ENCODE measurements at places on chromosomes 7 and 10.
A peak's percentile ranks its signal among the peaks of the same experiment; 100 is the strongest.

DNA sequence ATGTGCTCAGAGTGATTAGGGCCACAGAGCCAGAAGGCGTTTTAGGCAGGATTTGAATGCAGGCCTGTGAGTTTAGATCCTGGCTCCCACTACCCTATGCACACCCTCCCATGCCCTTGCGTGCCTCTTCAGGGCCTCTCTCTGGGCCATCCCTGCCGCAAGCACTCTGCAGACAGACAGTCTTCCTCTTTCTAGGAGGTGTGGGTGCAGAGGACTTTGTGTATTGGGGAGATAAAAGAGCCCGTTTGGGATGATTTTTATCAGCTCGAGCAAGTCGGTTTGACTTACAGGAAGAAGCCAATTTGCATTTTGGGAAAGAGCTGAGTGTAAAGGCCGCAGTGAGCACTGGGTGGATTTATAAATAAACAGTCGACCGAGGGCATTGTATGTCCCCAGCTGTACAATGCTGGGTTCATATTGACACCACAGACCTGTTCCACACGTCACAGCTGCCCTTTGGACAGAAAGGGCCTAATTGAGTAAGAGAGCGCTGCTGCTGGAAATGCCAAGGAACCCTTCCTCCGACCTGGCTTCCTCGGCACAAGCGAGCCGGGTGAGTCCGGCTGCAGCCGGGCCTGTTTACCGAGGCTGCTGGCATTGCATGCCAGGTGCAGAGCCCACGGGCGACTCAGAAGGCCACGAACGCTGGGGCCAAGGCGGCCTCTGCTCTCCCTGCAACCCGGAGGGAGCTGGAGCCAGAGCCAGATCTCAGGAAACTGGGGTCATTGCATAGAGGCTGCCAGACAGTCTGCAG, 25.1 kb downstream of the ZMIZ1 start:
- no peak for DNase-seq

GRCh38 chr7:158997110-158997453, 140.7 kb downstream of the DYNC2I1 start:
- no peak for DNase-seq

DNA sequence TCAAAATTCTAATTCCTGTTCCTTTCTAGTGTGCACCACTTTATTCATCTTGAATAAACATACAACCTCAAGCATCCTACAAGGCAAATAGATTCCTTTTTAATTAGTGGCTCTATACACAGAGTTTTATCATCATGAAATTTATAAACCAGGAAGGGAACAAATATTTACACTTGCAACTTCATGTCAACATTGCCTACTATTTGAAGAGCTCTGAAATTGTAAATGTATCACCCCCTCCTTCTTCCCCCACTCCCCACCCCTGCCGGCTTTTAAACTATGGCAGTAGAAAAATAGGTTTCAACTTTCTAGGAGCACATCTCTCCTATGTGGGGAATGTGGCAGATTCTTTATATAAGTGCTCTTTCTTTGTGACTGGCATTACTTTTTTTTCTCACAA, 49.6 kb downstream of the KAT6B start:
- DNase-seq: no peak

GRCh38 chr7:106905734-106906133, 40.7 kb downstream of the PIK3CG start:
- DNase-seq: no peak

GRCh38 chr7:72438491-72438890, 26.4 kb upstream of the CALN1 start:
- DNase-seq: no peak

GRCh38 chr10:124350806-124351205, 67.9 kb downstream of the OAT start:
- no peak for DNase-seq

DNA sequence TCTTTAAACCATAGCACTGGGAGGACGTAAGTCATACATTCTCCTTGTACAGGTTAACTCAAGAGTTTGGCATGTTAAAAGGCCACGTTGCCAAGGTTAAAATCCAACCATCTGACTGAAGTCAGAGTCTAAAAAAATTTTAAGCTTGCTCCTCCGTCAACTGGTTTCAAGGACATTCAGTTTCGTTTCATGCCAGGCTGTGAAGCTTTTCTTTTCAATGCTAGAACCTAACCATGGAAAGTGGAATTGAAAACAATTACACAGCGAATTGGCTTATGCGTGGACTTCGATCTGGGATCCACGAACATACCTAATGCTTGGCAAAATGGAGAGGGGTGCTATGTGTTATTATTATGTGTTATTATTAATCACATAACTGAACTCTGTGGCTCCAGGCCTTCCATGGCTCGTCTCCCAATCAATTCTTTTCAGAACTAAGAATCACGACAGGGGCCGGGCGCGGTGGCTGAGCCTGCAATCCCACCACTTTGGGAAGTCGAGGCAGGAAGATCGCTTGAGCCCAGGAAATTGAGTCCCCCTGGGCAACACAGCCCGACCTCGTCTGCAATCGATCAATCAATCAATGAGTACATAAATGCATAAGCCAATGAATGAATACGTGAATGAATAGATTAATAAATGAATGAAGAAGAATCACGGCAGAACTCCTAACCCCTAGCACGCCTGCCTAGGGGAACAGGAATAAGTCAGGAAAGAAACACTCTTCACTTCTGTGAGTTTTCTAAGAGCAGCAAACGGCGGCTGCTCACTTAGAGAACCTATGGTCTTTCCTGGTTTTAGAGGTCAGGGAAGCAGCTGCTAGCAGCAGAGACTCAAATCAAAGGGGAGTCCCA, 733 bp upstream of the ARL5B start:
- no peak for DNase-seq

- DNase-seq: peak; percentile 61
Measured at GRCh38 chr10:95133016-95133752, 60.9 kb upstream of the ACSM6 start.

DNA sequence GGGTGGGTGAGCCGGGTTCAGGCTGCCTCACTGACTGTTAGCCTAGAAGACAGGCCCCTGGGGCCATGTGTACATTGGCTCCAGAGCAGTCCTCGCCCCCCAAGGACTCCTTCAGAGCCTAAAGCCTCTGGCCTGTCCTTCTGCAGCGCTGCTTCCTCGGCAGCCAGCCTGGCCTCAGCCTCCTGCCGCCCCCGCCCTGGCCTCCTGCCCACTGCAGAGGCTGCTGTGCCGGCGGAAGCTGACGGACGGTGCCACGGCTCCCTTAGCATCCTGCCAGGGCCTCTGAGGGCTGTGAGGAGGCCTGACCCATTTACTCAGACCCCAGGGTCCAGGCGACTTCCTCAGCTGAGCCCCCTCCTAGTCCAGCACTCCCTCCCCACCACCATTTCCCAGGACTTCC, 4.9 kb downstream of the SRRM3 start:
- no peak for DNase-seq

- DNase-seq: no peak
Measured at GRCh38 chr10:117096599-117097201, 41.4 kb downstream of the VAX1 start.

DNA sequence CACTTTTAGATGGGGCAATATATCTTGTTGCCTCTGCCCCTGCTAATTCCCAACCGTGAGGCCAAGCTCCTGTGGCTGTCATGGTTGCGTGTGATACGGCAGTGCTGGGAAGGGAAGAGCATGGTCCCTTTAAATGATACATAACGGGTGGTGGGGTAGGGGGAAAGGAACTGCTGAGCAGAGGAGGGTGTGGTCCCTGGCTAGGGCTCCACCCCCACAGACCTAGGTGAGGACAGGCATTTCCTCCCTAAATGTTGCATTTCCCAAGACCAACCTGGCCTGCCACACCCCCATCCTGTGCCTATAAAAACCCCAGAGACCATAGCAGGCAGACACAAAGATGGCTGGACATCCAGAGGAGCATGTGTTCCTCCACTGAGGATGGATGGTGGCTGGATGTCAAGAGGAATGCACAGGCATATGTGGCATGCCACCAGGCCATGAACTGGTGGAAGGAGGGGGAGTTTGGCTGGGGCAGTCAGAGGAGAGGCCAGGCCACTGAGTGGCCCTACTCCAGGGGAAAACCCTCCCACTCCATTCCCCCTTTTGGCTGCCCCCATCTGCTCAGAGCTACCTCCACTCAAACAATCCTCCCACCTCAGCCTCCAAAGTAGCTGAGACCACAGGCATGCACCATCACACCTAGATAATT, 104.0 kb downstream of the PLXDC2 start:
- no peak for DNase-seq

Measured in NCI-H1105 (cell line).